ENCODE measurements at places on chromosomes 2 and 18. TPM values are rescaled to one million over a fixed set of nuclear protein-coding genes. Genes with fewer than 3 reads are reported as not detected.

DNA sequence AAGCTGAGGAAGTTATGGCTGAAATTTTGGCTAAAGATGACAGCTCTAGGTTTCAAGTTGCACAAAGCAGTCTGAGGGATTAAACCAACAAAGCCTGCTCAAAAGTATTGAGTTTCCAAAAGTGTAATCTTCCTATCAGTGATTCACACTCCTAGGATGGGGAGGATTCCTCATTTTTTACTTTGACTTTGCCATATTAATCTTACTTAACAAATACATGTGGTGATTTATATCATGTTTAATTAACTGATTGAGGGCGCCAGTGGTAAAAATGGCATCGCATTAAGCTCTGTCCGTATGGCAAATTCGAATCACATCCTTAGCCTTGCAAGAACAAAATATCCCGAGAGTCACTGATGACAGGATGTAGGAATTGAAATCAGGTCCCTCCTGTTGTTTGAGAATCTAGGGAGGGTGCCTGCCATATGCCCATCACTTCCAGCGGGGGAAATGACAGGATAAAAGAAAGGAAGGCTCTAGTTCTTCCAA is 78.1 kb upstream of the ETAA1 start:
- H3K36me3 ChIP-seq: no peaks in the 10 kb centered on the region
- no peaks in the 10 kb centered on the region for H3K4me1 ChIP-seq
- no peaks in the 10 kb centered on the region for H3K27me3 ChIP-seq

DNA sequence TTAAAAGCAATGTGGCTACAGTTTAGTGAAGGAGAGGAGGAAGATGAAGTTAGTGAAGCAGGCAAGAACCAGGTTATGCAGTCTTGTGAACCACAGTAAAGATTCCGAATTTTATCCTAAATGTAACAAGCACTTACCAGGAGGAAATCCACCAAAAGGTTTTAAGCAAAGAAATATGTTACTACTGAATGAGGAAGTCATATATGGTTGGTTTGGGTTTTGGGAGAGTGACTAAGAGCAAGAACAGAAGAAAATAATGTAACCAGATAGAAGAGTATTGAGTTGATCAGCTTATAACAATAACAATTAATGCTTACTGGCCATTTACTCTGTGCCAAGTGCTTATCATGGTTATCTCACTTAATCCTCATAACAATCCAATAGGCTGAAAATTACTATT is 1.9 kb downstream of the USP37 start:
- H3K36me3 ChIP-seq: peaks cover 26% of the 10 kb centered on the region
- peaks cover 19% of the 10 kb centered on the region for H3K4me1 ChIP-seq
- no peak for DNase-seq
- H3K27ac ChIP-seq: no peak overlapping the region
- no peaks in the 10 kb centered on the region for H3K27me3 ChIP-seq

DNA sequence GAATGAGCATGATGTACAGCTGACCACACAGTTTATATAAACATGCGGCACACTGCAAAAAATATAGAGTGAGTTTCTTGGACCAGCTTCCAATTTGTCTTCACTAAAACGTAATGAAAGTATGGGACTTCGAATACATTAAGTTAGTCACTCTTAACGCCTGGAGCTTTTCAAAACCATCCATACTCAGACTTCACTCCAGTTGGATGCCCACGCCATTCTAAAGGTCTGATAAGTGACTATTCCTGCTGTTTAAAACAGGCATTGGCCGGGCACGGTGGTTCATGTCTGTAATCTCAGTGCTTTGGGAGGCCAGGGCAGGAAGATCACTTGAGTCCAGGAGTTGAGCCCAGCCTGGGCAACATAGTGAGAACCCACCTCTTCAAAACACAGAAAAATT is 84.6 kb downstream of the MYL12B start:
- H3K4me1 ChIP-seq: no peaks in the 10 kb centered on the region
- no peak for DNase-seq
- H3K36me3 ChIP-seq: no peaks in the 10 kb centered on the region
- H3K27ac ChIP-seq: no peak overlapping the region

DNA sequence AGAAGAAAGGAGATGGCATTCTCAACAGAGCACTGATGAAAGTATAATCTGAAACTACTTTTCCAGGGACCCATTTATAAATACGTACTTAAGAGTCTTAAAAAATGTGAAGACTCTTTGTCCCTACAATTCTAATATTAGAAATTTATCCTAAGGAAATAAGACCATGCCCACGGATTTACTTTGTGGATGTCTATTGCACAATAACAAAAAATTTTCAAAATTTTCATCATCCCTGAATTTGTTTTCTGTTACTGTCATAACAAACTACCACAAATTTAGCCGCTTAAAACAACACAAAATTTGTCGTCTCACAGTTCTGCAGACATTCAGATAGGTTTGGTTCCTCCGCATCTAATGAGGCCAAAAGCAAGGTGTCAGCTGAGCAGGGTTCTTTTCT is 182.3 kb upstream of the SMAD7 start:
- no peak overlapping the region for H3K27ac ChIP-seq
- H3K4me3 ChIP-seq: no peak overlapping the region
- H3K4me1 ChIP-seq: no peaks in the 10 kb centered on the region
- H3K36me3 ChIP-seq: no peaks in the 10 kb centered on the region
- no peaks in the 10 kb centered on the region for H3K27me3 ChIP-seq

- H3K4me3 ChIP-seq: no peak overlapping the region
- no peaks in the 10 kb centered on the region for H3K4me1 ChIP-seq
- DNase-seq: peak; percentile 28
- no peaks in the 10 kb centered on the region for H3K36me3 ChIP-seq
- H3K27ac ChIP-seq: no peak overlapping the region
- no peaks in the 10 kb centered on the region for H3K27me3 ChIP-seq
These were observed 58.0 kb upstream of the SMAD7 start for GRCh38 chr18:49008716-49009115.

- no peaks in the 10 kb centered on the region for H3K36me3 ChIP-seq
- H3K27ac ChIP-seq: no peak overlapping the region
- H3K27me3 ChIP-seq: no peaks in the 10 kb centered on the region
- H3K4me1 ChIP-seq: no peaks in the 10 kb centered on the region
- no peak overlapping the region for H3K4me3 ChIP-seq
These were observed 722.7 kb downstream of the TSN start for GRCh38 chr2:122478117-122478516.

- no peak overlapping the region for H3K4me3 ChIP-seq
- no peaks in the 10 kb centered on the region for H3K36me3 ChIP-seq
- H3K4me1 ChIP-seq: no peaks in the 10 kb centered on the region
- no peak overlapping the region for H3K27ac ChIP-seq
These were observed 551.7 kb downstream of the SATB2 start for GRCh38 chr2:198905881-198906612.

- H3K27me3 ChIP-seq: no peaks in the 10 kb centered on the region
- no peak for DNase-seq
- H3K36me3 ChIP-seq: no peaks in the 10 kb centered on the region
- H3K4me1 ChIP-seq: peaks cover 56% of the 10 kb centered on the region
- H3K27ac ChIP-seq: peak overlapping the region; percentile 11
These were observed 67.9 kb downstream of the CERS6 start for GRCh38 chr2:168524005-168524404.

GRCh38 chr2:224379986-224380385 is 21.9 kb downstream of the FAM124B start:
- H3K4me1 ChIP-seq: peaks cover 10% of the 10 kb centered on the region
- no peak for DNase-seq
- H3K27ac ChIP-seq: no peak overlapping the region
- H3K27me3 ChIP-seq: no peaks in the 10 kb centered on the region
- no peak overlapping the region for H3K4me3 ChIP-seq
- no peaks in the 10 kb centered on the region for H3K36me3 ChIP-seq

DNA sequence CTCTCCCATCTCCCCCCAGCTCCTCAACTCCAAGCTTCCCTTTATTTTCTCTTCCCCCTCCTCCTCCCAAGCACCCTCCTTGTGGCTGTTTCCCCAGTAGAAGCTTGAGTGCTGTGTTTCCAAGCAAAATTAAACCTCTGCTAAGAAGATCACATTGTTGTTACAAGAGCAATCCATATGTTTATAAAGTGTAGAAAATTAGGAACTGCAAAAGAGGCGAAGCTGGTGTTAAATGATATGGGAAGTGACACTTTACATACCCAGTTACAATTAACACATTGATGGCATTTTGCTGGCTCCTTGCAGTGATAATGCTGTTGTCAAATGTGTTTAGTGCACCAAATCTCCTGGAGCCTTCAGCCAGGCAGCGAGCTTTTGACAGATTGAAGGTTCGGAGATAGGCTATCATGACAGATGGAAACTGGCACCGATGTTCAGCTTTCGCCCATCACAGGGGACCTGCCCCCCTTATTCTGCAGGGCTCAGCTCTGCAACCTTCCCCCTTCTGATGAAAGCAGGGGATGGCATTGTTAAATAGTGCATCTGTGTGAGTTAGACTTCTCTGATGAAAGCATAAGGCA is 259.8 kb upstream of the ATP5MC3 start:
- H3K27me3 ChIP-seq: no peaks in the 10 kb centered on the region
- DNase-seq: no peak
- no peaks in the 10 kb centered on the region for H3K4me1 ChIP-seq

GRCh38 chr2:69767034-69767433 is 25.1 kb downstream of the ANXA4 start:
- H3K36me3 ChIP-seq: no peaks in the 10 kb centered on the region
- H3K27me3 ChIP-seq: no peaks in the 10 kb centered on the region
- H3K4me1 ChIP-seq: peaks cover 57% of the 10 kb centered on the region
- DNase-seq: no peak
- H3K4me3 ChIP-seq: no peak overlapping the region

DNA sequence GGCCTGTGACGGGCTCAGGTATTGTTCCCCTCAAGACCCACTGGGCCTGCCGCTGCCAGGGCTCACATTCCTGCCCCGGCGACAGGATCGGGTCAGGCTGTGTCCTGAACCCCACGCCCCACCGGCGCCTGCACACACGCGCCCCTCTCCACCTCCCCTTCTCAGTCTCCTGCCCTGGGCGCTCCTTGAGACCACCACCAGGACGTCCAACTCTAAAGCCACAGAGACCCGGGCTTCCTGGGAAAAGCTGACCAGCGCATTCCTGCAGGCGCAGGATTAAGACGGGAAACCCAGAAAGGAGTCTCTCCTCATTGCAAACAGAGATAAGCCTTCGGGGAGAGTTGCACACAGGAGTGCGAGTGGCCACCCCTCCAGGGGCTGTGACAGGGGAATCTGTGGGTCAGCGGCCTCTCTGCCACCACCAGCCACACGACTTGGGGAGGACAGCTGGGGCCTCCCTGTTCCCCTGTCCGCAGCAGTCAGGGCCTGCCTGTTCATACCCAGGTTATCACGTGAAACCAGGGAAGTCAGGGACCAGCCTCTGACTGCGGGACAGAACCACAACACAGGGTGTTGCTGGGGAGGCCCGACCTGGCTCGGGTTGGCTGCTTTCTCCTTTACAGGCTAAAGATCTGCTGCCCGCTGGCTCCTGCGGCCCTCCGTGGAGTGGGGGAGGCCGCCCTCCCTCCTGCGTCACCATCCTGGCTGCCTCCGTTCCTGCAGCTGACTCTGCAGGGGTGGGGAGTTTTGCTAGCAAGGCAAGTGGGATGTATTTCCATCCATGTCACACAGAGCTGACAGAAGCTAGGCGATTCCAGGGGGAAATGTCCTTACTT is 88.8 kb downstream of the ZCCHC2 start:
- peaks cover 19% of the 10 kb centered on the region for H3K27me3 ChIP-seq
- H3K27ac ChIP-seq: no peak overlapping the region
- DNase-seq: peak; percentile 62
- peaks cover 5% of the 10 kb centered on the region for H3K4me1 ChIP-seq
- H3K4me3 ChIP-seq: peak overlapping the region; percentile 46
- H3K36me3 ChIP-seq: no peaks in the 10 kb centered on the region

DNA sequence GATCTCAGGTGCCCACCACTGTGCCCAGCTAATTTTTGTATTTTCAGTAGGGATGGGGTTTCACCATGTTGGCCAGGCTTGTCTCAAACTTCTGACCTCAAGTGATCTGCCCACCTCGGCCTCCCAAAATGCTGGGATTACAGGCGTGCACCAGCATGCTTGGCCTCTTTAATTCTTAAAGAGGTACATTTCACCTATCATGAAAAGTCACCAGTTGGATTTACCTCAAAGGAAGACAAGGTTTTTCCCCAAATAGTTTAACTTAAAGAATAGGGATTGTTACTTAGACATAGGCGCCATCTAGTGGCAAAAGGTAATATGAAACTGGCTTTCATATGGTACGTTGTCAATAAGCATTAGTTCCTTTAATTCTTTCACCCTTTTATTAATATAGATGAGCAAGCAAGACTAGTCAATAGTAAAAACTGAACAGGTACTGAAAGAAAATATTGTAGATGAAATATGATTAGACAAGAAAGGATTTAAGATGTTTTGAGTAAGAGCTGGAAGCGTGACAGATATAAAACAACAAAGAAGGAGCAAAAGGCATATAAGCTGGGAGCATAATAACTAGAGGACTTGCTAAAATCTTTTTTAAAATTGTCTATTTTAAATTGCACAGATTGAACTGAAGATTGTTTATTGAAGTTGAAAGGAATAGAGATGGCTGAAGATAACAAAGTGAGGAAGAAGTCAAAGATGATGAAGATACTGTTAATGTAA is 35.0 kb upstream of the PSMD14 start:
- no peaks in the 10 kb centered on the region for H3K27me3 ChIP-seq
- no peaks in the 10 kb centered on the region for H3K4me1 ChIP-seq
- H3K27ac ChIP-seq: no peak overlapping the region

- no peak overlapping the region for H3K27ac ChIP-seq
- no peaks in the 10 kb centered on the region for H3K27me3 ChIP-seq
- peaks cover 40% of the 10 kb centered on the region for H3K4me1 ChIP-seq
- H3K4me3 ChIP-seq: no peak overlapping the region
- DNase-seq: no peak
These were observed 110.3 kb downstream of the PRPF40A start for GRCh38 chr2:152606941-152607340.

SRD5A2 gene
- 0.10 TPM for total RNA-seq

MAP2 gene
- 6.5 TPM for total RNA-seq

MFSD6 gene
- 4.0 TPM for total RNA-seq

All from psoas muscle (tissue), 8 donors.